Kidney (tissue), 22 donors: ENCODE measurements at places on chromosomes 7 and 10. TPM values are rescaled to one million over a fixed set of nuclear protein-coding genes. Genes with fewer than 3 reads are reported as not detected.

The SPDYE2B gene
- not detected for total RNA-seq

The TET1 gene
- 2.2 TPM for total RNA-seq

The TRIP6 gene
- total RNA-seq, result 74.4 TPM

The ST8SIA6 gene
- total RNA-seq, result 0.91 TPM

The STAG3 gene
- total RNA-seq, result 3.7 TPM

The CD36 gene
- 10.0 TPM for total RNA-seq

The PNLIPRP2 gene
- not detected for total RNA-seq

The FOXP2 gene
- total RNA-seq, result 8.0 TPM

The MRLN gene
- not detected for total RNA-seq

The NUTM2D gene
- total RNA-seq, result 9.0 TPM

GRCh38 chr10:52903397-52903938, 130.9 kb upstream of the MBL2 start:
- no peak overlapping the region for H3K4me3 ChIP-seq
- no peaks in the 10 kb centered on the region for H3K27me3 ChIP-seq
- no peak for DNase-seq

DNA sequence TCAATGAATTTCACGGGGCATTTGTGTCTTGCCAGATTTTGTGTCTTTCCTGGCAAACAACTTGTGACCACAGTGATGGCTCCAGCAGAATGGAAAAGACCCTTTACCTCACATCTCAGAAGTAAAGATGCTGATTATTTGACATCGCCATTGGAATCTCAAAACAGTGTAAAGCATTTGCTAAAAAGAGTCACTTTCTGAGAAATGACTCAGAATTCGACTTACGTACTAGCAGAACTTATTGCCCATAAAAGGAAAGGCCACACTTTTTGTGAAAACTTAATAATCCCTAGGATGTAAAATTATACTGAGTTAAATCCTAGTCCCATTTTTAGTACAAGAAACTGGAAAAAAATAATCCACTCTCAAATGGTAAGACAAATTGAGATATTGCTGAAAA, 35.9 kb upstream of the PRKCQ start:
- H3K27me3 ChIP-seq, result no peaks in the 10 kb centered on the region
- H3K36me3 ChIP-seq, result no peaks in the 10 kb centered on the region
- DNase-seq, result no peak
- no peak overlapping the region for H3K27ac ChIP-seq

DNA sequence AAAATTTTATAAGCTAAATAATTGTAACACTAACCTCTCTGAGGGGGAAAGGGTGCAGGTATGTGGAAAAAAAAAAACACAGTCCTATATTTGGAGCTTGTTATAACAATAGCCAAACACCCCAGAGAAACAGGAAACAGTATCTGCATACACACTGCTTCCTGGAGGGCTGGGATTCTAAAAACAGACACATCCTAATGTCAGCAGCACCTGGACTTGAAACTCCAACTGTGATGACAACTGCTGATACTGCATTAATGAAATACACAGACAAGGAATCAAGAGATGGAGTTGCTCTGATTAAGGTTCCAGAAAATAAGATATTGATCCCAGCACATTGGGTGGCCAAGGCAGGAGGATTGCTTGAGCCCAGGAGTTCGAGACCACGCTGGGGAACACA, 9.3 kb downstream of the DAGLB start:
- H3K27me3 ChIP-seq, result no peaks in the 10 kb centered on the region
- no peak overlapping the region for H3K27ac ChIP-seq
- H3K4me3 ChIP-seq, result no peak overlapping the region
- no peaks in the 10 kb centered on the region for H3K4me1 ChIP-seq

DNA sequence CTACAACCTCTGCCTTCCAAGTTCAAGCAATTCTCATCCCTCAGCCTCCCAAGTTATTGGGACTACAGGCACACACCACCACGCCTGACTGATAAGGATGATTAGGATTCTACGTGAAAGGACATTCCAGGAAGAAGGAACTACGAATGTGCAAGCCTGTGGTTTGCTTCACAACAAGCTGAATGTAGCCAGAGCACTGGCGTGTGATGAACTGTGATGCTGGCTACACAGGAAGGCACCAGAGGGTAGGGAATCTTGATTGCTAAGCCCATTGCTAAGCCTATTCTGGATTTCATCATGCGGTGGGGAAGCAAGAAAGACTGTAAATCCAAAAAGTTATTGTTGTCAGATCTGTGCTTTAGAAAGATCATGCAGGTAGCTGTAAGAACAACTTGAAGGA, 72.3 kb upstream of the SRRM3 start:
- DNase-seq, result no peak
- no peak overlapping the region for H3K27ac ChIP-seq

GRCh38 chr7:44559485-44559884, 14.2 kb downstream of the DDX56 start:
- no peaks in the 10 kb centered on the region for H3K27me3 ChIP-seq
- peaks cover 3% of the 10 kb centered on the region for H3K36me3 ChIP-seq
- no peak overlapping the region for H3K27ac ChIP-seq
- no peak overlapping the region for H3K4me3 ChIP-seq
- no peaks in the 10 kb centered on the region for H3K4me1 ChIP-seq
- no peak for DNase-seq

DNA sequence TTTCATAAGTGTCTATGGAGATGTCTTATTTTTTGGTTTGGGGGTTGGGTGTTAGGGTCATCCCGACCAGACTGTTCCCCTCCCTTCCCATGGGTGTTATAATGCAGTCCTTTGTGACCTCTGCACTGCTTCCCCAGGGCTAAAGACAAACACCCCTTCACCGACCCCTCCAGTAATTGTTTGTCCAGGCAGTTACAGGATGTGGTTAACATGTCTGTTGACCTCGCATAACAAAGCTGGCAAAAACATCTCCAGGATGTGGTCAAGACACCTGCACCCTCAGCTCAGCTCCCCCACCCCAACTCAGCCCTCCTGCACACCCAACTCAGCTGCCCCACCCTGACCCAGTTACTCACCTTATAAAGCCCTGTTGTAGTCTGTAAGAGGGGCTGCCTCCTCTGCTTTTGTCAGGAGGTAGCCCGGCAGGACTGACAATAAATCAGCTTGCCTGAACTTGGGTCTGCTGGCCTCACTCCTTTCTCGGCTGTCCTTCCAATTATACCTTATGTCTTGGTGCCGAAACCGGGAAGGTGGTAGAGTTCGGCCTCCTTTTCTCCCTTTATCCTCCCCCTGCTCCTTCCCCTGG, 102.2 kb downstream of the ZNF92 start:
- no peak overlapping the region for H3K27ac ChIP-seq
- no peak overlapping the region for H3K4me3 ChIP-seq
- no peaks in the 10 kb centered on the region for H3K36me3 ChIP-seq
- no peaks in the 10 kb centered on the region for H3K27me3 ChIP-seq
- DNase-seq, result no peak

DNA sequence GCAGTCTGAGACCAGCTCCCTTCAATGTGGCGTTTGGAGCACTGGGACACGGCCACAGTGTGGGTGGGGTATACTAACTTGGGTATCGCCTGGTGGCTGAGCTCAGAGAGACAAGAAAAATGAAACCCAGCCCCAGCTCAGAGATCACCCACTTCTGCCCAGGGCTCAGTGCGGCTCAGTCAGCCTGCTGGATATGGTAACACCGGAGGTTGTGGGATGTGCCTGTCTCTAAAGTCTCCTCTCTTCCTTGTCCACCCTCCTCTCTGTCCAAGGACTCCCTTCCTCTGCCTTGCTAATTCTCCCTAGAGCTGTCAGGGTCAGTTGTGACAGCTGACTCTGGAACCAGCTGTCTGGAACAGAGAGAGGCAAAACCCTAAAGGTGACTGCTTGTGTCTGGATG, 149.1 kb downstream of the PTPN20 start:
- H3K27ac ChIP-seq, result no peak overlapping the region
- no peaks in the 10 kb centered on the region for H3K4me1 ChIP-seq
- DNase-seq, result no peak
- H3K27me3 ChIP-seq, result no peaks in the 10 kb centered on the region

DNA sequence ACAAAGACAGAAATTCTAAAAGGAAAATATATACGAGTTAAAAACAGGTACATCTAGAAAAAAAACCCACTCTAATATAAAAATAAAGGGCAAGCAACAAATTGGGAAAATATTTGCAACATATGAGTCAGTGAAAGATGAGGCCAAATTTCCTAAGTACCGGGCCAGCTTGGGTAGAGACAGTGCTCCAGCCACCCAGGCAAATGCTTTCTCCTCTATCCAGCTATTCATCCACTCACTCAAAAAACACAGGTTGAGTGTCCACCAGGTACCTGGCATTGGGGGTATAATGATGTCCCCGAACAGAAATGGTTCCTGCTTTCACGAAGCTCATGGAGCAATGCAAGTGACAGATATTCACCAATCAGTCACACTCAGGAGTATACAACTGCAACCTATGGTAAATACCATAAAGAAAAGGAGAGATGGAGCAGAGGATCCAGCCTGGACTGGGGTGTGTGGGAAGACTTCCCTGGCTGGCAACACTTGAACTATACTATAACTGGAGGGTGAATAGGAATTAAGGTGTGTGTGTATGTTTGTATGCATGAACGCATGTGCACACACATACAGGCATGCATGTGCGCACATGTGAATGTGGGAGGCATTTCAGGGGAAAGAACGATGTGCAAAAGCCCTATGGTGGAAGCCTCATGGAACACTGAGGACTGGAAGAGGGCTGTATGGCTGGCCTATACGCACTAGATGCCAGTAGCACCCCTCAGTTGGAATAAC, 2.3 kb downstream of the ARHGAP22 start:
- no peak overlapping the region for H3K4me3 ChIP-seq
- DNase-seq, result no peak
- H3K27me3 ChIP-seq, result no peaks in the 10 kb centered on the region

GRCh38 chr7:69498671-69499070, 99.6 kb upstream of the AUTS2 start:
- no peak overlapping the region for H3K27ac ChIP-seq
- no peak overlapping the region for H3K4me3 ChIP-seq
- no peaks in the 10 kb centered on the region for H3K36me3 ChIP-seq
- no peak for DNase-seq
- H3K27me3 ChIP-seq, result no peaks in the 10 kb centered on the region

DNA sequence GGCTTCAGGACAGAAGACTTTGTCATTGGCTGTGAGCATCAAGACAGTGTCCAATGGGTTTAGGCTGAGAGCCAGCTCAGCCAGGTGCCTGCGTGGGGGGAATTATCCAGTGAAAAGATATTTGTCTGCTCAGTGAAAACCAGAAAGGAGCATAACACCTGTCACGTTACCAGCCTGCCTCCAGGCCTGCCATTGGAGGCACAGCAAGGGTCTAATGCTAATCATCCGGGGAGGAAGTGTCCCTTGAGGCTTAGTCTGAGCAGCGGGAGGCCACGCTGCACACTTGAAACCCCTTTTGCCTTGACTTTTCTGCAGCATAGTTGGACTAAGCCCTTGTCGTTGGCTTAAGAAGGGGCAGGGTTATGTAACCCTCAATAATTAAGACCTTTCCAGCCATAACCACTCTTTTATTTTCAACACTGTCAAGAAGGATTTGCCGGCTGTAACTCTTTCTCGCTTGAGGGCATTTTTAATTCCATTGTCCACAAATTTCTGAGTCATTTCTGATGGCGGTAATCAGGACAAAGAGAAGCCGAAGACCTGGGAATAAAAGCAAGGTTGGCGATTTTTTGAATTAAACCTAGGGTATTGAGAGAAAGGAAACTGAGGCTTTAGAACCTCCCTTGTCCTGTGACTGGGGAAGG, 639.6 kb upstream of the FOXK1 start:
- H3K27ac ChIP-seq, result no peak overlapping the region
- no peaks in the 10 kb centered on the region for H3K36me3 ChIP-seq
- H3K4me3 ChIP-seq, result no peak overlapping the region
- no peaks in the 10 kb centered on the region for H3K27me3 ChIP-seq

DNA sequence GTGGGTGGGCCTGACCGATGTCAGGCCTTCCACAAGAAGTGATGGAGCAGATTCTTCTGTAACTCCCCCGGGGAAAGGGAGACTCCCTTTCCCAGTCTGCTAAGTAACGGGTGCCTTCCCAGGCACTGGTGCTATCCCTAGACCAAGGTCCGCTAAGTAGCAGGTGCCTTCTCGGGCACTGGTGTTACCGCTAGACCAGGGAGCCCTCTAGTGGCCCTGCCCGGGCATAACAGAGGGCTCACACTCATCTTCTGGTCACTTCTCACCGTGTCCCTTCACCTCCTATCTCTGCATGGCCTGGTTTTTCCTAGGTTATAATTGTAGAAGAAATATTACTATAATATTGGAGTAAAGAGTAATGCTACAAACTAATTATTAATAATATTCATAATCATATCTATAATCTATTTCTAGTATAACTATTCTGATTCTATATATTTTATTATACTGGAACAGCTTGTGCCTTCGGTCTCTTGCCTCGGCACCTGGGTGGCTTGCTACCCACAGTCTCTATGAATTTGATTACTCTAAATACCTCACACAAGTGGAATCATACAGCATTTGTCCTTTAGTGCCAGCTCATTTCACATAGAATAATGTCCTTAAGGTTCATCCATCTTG, 1378.7 kb downstream of the XPNPEP1 start:
- no peaks in the 10 kb centered on the region for H3K36me3 ChIP-seq
- peak; percentile 76 for DNase-seq
- no peaks in the 10 kb centered on the region for H3K4me1 ChIP-seq
- no peak overlapping the region for H3K4me3 ChIP-seq
- H3K27me3 ChIP-seq, result no peaks in the 10 kb centered on the region

DNA sequence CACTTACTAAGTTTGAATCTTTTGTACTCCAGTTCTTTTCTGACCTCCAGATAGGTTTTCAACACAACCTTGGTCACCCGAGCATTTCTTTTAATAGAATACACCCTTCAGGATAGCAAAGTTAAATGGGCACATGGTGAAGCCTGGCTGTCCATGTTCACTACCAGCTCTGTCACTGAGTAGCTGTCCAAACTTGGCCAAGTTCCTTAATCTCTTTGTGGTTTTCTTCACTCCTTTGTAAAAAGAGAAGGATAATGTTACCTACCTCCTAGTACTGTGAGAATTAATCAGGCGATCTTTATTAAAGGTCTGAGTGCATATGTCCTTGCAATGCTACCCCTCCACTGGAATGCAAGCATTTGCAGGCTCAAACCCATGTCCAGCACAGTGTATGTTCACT, 128.1 kb upstream of the PTPRZ1 start:
- H3K27ac ChIP-seq, result no peak overlapping the region
- DNase-seq, result no peak
- H3K4me1 ChIP-seq, result no peaks in the 10 kb centered on the region
- no peaks in the 10 kb centered on the region for H3K36me3 ChIP-seq

GRCh38 chr7:28558236-28558635, 145.9 kb downstream of the CREB5 start:
- no peak overlapping the region for H3K27ac ChIP-seq
- no peak for DNase-seq
- no peaks in the 10 kb centered on the region for H3K27me3 ChIP-seq
- no peaks in the 10 kb centered on the region for H3K4me1 ChIP-seq
- H3K36me3 ChIP-seq, result no peaks in the 10 kb centered on the region
- no peak overlapping the region for H3K4me3 ChIP-seq
